Posterior vena cava (tissue), 2 donors: ENCODE measurements at places on chromosomes 1 and 21. TPM values are rescaled to one million over a fixed set of nuclear protein-coding genes. Genes with fewer than 3 reads are reported as not detected.

- no peak for DNase-seq
Measured at GRCh38 chr1:71762514-71763255, 519.7 kb downstream of the NEGR1 start.

DNA sequence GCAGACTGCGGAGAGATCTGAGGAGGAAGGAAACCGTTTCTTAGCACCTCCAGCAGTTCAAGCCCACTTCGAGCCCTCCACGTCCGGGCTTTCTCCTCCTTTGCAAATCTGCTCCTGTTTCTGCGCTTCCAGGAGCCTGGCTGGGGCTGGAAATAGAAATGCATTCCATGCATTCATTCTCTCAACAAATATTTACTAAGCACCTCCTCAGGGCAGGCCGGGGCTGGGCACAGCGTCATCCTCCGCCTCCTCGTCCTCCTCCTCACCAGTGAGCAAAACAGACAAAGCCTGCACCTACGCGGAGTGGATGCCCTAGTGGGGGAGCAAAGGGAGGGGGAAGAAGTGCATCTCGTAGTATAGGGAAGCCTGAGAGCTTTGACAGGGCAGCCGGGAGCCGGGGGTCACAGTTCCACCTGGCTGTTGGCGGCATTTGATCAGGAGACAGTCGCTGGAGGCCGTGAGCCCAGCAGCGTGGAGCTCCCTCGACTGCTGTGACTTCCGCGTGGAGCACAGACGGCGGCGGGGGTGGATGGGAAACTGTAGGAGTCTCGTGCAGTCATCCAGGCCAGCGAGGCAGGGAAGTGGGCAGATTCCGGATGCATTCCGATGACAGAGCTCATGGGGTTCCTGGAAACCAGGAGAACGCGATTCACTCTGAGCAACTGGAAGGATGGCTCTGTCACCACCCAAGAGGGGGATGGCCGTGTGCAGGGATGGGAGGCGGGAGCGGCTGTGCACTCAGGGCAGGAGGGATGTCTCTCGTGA, 93.5 kb downstream of the SIK1 start:
- DNase-seq, result no peak

- DNase-seq, result no peak
Measured at GRCh38 chr1:222329493-222330045, 218.3 kb downstream of the HHIPL2 start.

Gene MYOC
- total RNA-seq, result 32.1 TPM

Gene REG4
- not detected for total RNA-seq

Gene ST6GALNAC3
- total RNA-seq, result 12.9 TPM
